Fibroblast of mammary gland (primary cell): ENCODE measurements at places on chromosomes 4 and X.
A peak's percentile ranks its signal among the peaks of the same experiment; 100 is the strongest.

DNA sequence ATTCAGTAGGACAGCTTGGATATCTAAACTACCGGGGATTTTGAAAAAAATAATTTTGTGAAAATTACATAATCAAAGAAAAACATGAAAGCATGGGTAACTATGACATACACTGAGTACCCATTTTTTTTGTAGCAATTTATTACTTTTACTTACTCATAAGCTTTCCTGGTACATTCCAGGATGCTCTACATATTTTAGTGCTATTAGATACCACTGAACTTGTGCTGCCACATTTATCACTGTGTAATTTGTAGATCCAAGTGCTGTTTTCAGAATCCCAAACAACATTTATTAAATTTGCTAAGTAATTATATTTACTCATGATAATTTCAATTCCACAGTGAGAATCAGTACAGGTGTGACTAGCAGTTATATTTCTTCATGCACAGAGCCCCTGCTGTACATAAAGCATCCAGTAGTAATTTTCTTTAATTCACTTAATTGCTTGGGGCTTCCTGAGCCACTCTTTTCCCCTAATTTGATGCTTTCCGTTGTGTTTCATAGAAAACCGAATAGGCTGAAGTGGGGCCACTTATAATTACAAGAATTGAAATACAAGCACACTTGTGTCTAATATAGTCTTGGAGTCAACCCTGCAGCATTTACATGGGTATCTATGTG is 2254.4 kb downstream of the ARAP2 start:
- no peak for DNase-seq

- DNase-seq, result no peak
Observed at GRCh38 chrX:96449191-96449590, 235.5 kb upstream of the DIAPH2 start.

DNA sequence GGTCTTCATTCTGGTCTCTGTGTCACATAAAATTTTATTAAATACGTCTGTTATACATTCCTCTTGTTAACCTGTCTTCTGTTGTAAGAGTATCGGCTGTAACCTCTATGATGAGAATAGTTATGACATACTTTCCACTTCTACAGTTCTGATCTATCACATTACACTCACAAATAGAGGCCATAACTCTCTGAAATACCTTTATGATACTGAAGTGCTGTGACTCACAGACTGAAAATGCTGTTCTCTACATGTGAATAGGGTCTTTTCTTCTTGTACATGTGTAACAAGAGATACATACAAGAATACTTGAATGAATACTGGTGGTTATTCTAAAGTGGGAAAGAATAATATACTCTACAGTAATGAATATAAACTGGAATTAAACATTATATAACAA is 1047.6 kb downstream of the TECRL start:
- no peak for DNase-seq

DNA sequence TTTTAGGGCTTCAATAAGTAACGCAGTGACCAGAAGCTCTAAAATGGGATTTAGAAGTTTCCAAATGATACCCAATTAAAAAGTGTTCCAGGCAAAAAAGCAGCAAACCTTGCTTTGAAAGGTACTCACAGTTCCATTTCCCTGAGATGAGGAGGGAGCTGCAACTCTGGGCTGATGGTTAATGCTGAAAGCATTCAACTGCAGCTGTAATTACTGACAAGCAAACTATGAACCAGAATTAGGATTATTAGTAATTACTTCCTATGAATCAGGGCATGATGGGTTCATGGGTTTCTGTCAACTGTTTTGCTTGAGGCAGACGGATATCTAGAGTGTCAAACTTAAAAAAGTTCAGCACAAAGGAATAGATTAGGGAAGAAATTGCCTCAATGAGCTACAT is 357.4 kb downstream of the STIM2 start:
- DNase-seq, result peak; percentile 40

GRCh38 chrX:19343085-19343534 is 617 bp upstream of the PDHA1 start:
- no peak for DNase-seq

- no peak for DNase-seq
Observed at GRCh38 chr4:123545667-123546572, 149.3 kb downstream of the SPRY1 start.

DNA sequence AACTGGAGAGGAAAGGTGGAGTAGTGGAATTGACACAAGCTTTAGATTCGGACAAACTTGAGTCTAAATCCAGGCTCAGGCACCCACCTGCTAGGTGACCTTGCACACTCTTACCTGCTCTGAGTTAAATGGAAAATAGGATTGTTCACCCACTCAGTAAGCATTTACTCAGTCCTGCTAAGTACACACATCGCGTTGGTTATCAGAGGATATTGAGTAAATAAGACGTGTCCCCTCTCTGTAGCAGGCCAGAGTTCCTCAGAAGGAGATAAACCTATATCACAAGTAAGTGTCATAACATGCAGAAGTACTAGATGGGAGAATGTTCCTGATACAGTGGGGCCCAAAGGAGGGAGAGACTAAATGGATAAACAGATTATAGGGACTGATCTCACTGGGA is 117.7 kb downstream of the SMIM20 start:
- DNase-seq, result no peak

- DNase-seq, result no peak
Observed at GRCh38 chr4:77153006-77153405, 4.0 kb upstream of the CCNG2 start.

DNA sequence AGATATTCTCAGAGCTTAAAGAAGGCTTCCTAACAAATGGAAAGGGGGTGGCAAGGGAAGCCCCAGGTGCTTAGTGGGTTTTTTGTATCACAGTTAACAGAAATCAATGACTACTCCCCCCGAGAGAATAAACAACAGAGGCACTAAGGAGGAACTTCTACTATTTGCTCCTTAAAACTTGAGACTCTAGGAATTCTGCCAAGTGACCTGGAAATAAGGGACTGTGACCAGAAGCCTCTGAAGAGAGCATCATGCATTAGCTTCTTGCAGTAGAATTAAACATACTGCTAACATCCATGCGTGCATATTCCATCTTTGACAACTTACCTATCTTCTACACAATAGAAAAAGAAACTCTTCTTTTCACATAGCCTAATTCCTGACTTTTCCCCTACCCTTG is 86.8 kb downstream of the CAMK2D start:
- no peak for DNase-seq

- no peak for DNase-seq
Observed at GRCh38 chr4:38674258-38675144, 10.5 kb downstream of the KLF3 start.

GRCh38 chr4:183986971-183987946 is 82.2 kb downstream of the STOX2 start:
- peak; percentile 77 for DNase-seq

DNA sequence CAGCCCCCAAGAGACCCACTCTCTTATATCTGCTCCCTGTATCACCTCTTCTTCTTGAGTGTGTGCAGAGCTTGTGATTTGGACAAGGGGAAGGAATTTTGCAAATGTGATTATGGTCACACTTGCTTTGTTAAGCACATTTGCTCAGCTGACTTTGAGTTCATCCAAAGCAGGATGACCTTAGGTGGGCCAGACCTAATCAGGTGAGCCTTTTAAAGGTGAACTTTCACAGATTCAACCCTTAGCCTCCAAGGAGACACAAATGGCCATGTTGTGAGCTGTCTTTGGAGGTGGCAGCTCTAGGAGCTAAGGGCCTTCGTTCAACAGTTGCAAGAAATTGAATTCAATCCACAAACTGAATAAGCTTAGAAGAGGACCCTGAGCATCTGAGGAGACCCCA is 147.8 kb downstream of the DEFB131A start:
- DNase-seq, result no peak

DNA sequence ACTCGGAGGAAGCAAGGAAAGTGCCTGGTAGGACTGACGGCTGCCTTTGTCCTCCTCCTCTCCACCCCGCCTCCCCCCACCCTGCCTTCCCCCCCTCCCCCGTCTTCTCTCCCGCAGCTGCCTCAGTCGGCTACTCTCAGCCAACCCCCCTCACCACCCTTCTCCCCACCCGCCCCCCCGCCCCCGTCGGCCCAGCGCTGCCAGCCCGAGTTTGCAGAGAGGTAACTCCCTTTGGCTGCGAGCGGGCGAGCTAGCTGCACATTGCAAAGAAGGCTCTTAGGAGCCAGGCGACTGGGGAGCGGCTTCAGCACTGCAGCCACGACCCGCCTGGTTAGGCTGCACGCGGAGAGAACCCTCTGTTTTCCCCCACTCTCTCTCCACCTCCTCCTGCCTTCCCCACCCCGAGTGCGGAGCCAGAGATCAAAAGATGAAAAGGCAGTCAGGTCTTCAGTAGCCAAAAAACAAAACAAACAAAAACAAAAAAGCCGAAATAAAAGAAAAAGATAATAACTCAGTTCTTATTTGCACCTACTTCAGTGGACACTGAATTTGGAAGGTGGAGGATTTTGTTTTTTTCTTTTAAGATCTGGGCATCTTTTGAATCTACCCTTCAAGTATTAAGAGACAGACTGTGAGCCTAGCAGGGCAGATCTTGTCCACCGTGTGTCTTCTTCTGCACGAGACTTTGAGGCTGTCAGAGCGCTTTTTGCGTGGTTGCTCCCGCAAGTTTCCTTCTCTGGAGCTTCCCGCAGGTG is 637 bp downstream of the AR start:
- DNase-seq, result peak; percentile 18

- DNase-seq, result peak; percentile 96
Observed at GRCh38 chr4:39528061-39528465, 824 bp upstream of the UGDH start.

DNA sequence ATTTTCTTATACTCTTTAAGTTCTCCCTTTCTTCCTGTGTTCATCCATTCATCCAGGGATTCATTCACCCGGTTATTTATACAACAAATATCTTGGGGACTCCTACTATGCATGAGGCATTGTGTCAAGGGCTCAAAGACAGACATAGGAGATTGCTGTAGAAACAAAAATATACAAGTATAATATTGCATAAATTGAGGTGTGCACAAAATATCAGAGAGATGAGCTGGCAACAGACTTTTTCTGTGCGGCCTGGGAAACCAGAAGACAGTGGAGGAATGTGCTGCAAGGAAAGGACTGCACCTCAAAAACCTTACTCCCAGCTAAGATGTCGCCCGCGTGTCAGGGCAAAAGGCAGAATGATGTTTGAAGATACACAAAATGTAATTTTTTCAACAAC is 9.6 kb downstream of the OTOP1 start:
- DNase-seq, result no peak

DNA sequence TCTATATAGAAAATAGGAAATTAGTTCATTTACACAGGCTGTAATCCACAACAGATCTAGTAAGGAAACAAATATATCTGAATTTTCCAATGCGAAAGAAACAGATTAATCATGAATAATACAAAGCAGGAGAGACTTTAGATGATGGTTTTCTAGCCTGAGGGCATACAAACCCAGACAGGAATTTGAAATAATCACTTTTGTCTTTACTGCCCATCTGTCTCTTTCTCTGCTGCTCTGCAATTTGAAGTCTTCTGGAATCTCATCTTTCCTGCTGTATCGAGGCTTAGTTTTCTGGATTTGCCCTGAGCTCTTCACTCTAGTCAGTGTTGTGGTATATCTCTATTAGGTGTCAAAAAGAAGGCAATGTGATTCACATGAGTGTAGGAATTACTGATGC is 711.8 kb upstream of the FAM241A start:
- DNase-seq, result no peak

GRCh38 chr4:100177855-100178254 is 12.4 kb downstream of the DDIT4L start:
- DNase-seq, result no peak

DNA sequence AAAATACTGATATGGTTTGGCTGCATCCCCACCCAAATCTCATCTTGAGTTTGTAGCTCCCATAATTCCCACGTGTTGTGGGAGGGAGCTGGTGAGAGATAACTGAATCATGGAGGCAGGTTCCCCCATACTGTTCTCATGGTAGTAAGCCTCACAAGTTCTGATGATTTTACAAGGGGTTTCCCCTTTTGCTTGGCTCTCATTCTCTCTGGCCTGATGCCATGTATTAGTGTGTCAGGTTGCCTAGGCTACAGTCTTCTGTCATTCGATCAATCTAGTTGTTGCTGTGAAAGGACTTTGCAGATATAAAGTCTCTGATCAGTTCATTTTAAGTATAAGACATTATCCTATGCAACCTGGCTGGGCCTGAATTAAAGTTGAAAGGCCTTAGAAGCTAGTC is 209.3 kb upstream of the MAOA start:
- DNase-seq, result no peak

GRCh38 chr4:19776929-19777328 is 474.8 kb upstream of the SLIT2 start:
- peak; percentile 14 for DNase-seq

GRCh38 chr4:159102622-159103383 is at the start of gene RAPGEF2:
Gene RAPGEF2 (plus strand): TSS chr4:159103079. CDS start chr4:159104163, 1,084 bp downstream.
- peak; percentile 89 for DNase-seq

GRCh38 chr4:113016377-113016776 is 33.1 kb upstream of the ANK2 start:
- DNase-seq, result no peak

- no peak for DNase-seq
Observed at GRCh38 chrX:136747003-136747986, 33.4 kb downstream of the ARHGEF6 start.

- DNase-seq, result peak; percentile 59
Observed at GRCh38 chr4:43251841-43252240, 359.3 kb downstream of the GRXCR1 start.

- DNase-seq, result peak; percentile 30
Observed at GRCh38 chrX:50747471-50747900, 66.5 kb downstream of the SHROOM4 start.

DNA sequence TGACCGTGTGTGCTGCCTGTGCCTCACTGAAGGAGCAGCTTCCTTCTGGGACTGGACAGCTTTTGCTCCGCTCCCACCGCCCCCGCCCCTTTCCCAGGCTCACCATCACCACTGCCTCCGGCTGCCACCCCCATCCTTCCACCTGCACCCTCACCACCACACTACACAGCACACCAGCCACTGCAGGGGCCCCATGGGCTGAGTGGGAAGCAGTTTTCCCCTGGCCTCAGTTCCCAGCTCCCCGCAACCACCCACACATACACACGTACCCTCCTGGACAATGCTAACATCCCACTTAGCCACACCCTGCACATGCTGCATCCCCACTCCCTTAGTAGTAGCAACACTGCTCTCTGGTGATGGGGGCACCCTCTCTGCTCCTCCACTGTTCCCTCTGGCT is 29.6 kb upstream of the COX18 start:
- no peak for DNase-seq

DNA sequence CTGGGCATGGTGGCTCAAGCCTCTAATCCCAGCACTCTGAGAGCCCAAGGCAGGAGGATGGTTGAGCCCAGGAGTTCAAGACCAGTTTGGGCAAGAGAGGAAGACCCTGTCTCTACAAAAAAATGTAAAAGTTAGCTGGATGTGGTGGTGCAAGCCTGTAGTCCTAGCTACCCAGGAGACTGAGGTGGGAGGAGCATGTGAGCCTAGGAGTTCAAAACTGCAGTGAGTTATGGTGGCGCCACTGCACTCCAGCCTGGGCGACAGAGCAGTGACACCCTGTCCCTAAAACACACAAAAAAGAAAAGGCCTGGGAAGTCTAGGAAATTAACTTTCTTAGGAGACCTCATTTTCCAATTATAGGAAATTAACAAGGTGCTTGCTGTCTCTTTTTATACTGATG is 76.8 kb downstream of the JAKMIP1 start:
- no peak for DNase-seq

- no peak for DNase-seq
Observed at GRCh38 chrX:121581885-121582284, 534.5 kb downstream of the GLUD2 start.

GRCh38 chr4:108902769-108903168 is 139.9 kb upstream of the ETNPPL start:
- DNase-seq, result no peak

- DNase-seq, result peak; percentile 36
Observed at GRCh38 chrX:67545893-67546495, 2.2 kb downstream of the AR start.

- DNase-seq, result no peak
Observed at GRCh38 chr4:90165883-90166282, 38.7 kb downstream of the CCSER1 start.

GRCh38 chrX:48936429-48937053 is 17.7 kb upstream of the PIM2 start:
- DNase-seq, result no peak
